Vagina (tissue), 2 donors: ENCODE measurements at places on chromosomes 5 and 9.
A peak's percentile ranks its signal among the peaks of the same experiment; 100 is the strongest.

DNA sequence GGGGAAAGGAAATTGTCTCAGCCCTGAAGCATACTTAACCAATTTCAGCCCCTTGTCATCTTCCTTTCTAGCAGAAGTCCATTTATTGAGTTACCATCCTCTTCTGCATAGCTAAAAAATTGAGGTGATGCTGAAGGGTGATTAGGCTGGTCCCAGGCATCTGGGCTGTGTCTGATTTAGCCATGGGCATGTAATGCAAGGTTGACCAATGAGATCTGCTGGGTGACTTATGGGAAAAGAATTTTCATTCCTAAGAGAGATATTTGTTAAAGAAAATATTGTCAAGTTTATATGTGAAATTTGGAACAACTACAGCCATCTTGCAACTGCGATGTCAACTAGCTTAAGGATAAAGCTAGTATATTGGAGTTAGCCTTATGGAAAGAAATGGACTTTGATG is 5.1 kb downstream of the ITGA2 start:
- no peak for DNase-seq

DNA sequence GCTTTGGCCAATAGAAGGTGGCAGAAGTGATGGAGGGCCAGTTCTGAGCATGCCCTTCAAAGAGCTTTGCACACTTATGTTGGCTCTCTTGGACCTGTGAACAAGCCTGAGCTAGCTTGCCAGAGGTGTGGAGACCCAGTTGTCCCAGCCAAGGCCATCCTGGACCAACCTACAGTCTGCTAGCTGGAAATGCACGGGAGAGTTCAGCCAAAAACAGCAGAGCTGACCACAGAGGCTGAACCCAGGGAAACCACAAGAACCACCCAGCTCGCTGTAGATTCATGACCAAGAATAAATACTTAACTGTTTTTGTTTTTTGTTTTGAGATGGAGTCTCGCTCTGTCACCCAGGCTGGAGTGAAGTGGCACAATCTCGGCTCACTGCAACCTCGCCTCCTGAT is 65.4 kb upstream of the HAND1 start:
- DNase-seq, result no peak

GRCh38 chr9:133202145-133202513 is 6.9 kb downstream of the OBP2B start:
- no peak for DNase-seq

DNA sequence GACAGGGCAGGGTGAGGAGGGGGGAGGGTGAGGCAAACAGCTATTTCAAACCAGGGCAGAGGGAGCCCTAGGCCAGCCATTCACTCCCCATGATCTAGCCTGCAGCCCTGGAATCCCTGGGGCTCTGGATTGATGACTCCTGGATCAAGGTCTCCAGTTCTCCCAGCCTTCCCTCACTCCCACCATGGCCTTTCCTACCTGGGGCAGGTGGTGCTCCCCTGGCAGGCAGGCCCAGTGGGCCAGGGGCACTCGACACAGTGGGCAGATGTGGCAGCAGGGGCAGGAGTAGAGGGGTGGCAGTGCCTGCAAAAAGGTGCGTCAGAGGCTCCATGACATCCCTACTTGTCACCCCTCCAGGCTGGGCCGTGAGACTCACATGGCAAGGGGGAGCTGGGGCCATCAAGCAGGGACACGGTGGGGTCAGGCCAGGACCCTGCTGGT is 6.0 kb downstream of the KIF12 start:
- no peak for DNase-seq

GRCh38 chr9:20744036-20744630 is 60.1 kb downstream of the FOCAD start:
- no peak for DNase-seq

DNA sequence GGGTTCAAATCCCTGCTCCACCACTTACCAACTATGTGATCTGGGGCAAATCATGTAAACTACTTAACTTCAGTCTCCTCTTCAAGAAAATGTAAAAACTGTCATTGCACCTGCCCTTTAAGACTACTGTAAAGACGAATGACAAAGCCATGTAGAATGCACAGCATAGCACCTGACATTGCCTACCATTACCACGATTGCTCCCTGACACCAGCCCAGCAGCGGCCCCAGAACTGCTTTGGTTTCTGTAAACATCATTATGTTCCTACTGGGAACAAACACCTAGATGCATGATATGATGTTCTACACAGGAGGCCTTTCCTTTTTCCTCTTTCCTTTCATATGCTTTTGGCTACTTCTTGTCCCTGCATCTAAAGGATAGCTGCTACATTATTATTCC is 23.1 kb upstream of the PLPP6 start:
- no peak for DNase-seq

DNA sequence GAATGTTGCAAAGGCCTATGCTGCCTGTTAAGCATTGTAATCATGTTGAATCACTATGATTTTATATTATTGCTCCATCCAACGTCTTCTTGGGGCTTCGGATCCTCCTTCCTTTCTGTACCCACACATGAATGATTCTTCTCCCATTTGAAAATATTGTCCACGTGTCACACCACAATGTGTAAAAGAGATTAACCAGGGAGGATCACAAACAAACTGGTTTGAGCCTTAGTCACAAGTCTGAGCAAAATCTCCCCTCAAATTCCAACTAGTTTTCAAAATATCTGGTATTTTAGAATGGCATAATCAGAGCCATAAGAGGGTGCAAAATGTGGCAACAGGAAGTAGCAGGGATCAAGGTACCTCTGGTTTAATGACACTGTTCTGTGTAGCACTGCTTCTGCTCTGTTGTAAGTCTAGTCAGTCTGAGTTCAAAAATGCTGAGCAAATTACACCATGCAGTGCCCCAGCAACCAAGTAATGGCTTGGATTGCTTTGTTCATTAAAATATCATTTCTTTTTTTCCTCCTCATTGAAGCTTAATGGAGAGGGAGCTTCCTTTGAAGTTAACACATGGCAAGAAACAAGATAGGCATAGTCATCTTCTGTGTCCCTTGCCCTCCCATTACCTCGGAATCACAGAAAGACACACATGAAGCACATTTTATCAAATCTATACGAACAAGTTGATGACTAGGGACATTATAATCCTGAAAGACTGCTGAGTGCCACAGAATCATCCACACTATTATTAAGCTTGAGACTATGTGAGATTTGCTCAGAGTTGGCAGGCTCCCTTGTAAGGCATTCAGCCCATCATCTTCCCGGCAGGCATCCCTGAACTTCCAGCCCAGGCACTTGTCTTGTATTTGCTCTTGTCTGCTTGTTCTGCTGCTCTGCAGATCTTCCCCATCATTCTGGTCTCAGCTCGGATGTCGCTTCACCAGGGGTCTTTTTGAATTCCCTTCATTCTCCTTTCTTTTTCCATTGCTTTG is 102.0 kb upstream of the PRLR start:
- DNase-seq, result no peak

DNA sequence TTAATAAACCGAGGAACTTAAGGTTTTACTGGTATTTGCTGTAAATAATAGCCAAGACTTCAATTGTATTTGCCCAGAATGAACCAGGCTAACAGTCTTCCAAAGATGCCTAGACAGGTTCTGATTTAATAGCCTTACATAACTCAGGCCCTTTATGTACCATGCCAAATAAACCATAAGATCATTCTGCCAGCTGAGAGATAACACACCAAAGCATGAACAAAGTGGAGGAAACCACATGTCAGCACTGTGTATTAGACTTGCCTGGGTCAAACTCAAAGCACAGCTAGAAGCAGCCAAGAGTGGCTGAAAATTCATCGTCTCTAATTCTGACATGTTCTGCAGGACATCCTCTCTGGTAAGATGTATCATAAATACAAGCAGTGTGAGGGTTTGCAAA is 319.3 kb upstream of the ZNF608 start:
- no peak for DNase-seq

GRCh38 chr5:11050596-11051304 is 289.7 kb upstream of the DAP start:
- DNase-seq, result no peak

GRCh38 chr9:137416563-137417151 is 6.3 kb downstream of the EXD3 start:
- no peak for DNase-seq

- DNase-seq, result peak; percentile 44
Observed at GRCh38 chr9:89815061-89815902, 210.5 kb downstream of the GADD45G start.

DNA sequence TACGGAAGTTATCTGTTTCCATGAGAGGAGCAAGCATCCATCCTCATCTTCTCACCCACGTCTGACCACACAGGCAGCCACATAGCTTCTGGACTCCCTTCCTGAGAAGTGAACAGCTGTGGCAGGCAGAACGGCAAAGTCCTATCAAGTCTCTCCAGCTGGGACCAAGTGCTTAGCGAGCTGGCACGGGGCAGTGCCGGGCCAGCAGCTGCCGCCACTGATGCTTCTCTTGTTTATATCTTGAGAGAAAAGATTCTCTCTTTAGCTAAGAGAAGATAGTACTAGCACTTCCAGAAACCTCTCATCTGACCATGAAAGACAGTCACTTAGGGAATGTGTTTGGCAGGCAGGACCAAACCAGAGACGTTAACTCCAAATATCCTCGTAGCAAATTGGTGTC is 37.2 kb downstream of the PLAC8L1 start:
- DNase-seq, result no peak

DNA sequence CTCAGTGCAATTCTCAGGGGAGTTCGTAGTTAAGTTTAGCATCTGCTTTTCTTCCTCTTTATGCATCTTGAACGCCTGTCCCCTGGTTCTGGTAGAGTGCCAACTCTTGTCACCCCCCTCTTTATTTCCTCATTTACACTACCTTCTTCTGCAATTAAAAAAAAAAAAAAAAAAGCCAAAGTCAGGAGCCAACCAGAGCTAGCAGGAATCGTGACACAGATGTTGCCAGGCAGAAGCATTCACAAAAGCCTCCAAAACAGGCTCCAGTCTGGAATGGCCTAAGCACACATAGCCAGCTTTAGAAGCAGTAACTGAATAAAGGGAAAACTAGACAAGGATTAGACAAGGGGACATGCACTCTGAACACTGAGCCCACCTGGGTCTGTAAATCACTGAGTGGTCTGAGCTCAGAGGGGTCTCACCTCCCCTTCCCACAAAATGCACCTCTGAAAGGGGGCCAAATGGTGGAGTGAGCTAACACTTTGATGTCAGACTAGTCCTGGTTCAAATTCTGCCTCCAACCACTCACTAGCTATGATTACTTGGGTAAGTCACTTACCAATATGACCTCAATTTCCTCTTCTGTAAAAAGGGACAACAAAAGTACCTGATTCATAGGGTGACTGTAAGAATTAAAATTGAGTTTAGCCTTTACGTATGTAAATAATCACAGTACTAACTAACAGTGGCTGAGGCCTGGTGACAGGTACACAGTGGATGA is 2.0 kb downstream of the CD74 start:
- DNase-seq, result no peak

DNA sequence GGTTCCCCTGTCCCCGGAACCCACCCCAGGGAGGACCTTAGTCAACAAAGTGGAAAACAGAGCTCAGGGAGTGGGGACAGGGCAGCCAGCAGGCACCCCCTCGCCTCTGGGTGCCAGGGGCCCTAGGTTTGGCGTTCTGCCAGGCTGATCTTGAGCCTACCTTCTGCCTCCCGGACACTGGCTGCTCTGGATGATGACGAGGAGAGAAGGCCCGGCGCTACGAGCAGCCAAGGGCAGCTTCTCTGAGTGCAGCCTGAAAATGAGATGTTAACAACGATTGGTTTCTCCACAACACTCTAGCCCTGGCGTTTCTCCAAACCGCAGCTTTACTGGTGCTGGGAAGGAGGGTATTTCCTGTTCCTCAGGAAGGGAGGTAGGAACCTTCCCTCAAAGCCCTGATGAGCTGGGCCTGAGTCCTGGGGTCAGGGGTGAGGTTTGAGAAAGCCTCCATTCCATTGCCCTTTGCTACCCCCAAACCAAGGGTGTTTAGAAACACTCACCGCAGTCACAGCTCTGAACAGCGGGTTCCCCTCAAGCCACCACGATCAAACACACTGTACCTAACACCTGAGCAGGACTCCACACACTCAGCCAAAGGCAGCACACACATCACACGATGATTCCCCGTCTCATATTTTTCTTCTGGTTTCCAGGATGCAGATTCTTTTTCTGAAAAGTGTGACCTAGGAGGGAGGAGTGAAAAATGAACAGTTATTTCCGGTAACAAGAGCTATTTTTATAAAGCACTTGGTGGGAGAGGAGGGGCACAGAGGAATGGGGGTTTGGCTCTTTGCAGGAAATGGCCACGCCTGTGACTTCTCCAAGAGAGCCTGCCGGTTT is at the start of gene STING1:
TSS of gene STING1 (minus strand) at position 709 of the 840 bp plus-strand sequence. CDS start 1,054 bp downstream, outside the sequence.
- DNase-seq, result no peak

DNA sequence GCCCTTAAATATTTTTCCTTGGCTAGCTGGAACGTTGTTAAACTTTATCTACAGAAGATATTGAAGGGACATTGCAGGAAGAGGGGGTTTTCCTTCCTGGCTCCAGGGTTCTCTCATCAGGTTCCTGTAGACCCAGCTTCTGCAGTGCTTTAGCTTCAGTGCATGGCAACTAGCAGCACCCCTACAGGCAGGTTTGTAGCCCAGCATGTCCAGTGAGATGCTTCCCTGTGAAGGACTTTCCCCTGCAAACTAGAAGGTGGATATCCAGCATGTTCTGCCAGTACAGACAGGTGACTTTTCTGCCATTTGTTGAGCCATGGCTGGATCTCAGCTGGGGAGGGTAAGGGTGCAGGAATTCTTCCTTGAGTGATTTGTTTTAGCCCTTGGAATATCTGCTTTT is 10.4 kb downstream of the CCL28 start:
- DNase-seq, result no peak

DNA sequence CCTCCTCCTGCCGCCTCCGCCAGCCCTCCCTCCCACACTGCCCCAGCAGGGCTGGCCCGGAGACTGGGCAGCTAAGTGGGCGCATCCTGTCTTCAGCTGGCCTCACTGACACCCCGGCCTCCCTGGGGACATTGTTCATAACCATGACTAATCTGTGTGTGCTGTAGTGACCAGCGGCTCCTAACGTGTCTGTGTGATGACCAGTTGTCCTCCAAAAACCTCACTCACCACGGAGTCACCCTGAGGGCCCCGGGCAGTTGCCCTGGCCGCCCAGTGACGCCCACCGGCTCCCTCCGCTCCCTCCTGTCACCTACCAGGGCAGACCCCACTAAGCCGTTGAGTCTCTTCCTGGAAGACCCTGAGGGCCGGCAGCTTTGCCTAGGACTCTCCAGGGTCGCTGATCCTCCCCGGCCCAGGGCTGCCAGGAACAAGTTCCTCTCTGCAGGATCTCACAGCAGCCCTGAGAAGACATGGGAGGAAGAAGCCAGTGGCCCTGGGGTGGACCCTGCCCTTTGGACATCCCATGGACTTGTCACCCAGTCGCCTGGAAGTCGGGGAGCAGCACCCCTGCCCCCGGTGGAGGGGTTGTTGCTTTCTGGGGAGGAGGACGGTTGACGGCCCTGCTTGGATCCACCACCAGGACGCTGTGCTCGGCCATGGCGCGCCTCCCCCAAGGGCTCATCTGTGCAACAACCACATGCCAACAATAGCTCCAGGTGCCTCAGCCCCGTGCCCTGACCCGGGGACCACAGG is 110.2 kb upstream of the LMX1B start:
- DNase-seq, result no peak

GRCh38 chr9:13958672-13959071 is 355.3 kb downstream of the NFIB start:
- no peak for DNase-seq

GRCh38 chr5:78540335-78541085 is 108.1 kb downstream of the LHFPL2 start:
- no peak for DNase-seq
